ENCODE measurements at places on chromosomes 5 and 9.

- DNase-seq, result no peak
These were observed 28.9 kb downstream of the HABP4 start for GRCh38 chr9:96478829-96479371.

GRCh38 chr5:146510559-146511125 lies 5.3 kb downstream of the GPR151 start:
- DNase-seq, result no peak

DNA sequence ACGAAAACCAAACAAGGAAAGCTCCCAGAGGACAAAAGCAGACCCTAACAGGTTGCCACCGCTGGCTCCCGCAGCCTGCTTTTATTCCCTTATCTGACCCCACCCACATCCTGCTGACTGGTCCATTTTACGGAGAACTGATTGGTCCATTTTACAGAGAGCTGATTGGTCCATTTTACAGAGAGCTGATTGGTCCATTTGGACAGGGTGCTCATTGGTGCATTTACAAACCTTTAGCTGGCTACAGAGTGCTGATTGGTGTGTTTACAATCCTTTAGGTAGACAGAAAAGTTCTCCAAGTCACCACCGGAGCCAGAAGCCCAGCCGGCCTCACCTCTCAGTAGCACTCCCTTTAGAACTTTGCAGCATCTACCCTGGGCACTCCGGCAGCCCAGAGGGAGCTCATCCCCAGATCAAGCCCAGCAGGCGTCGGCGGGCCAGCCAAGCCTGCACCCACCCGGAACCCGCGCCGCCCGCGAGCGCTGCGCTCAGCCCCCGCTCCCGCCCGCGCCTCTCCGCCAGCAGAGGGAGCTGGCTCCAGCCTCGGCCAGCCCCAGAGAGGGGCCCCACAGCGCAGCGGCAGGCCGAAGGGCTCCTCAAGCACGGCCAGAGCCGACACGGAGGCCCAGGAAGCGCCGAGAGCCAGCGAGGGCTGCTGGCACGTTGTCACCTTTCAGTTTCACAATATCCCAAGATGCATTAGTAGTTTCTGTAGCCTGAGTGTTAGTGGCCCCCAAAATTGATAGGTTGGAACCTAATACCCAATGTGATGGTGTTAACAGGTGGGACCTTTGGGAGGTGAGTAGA lies 35.3 kb upstream of the CLPTM1L start:
- no peak for DNase-seq

- DNase-seq, result no peak
These were observed 9.6 kb downstream of the PALM2AKAP2 start for GRCh38 chr9:109789556-109789955.

- no peak for DNase-seq
These were observed at the start of gene MEGF10 for GRCh38 chr5:127290019-127290945. TSS of gene MEGF10 (plus strand) at chr5:127290796. CDS start at chr5:127331309, 40,513 bp downstream.

DNA sequence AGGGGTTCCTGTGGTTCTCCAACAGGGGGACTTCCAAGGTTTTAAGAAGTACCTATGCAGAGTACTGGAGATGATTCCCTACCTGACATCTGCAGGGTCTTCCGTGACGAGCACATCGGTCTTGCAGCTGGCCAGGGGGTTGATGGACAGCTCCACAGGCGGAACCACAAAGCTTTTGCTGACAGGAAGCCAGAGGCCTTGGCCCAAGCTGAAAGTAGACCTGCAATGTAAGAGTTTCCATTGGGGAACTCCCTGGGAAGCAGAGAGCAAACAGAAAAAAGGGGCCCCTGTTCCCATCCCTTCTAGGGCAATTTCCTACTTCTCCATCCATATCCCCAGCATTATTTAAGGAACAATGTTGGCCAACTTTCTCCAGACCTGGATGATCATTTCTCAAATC lies 288.0 kb downstream of the TRIM32 start:
- no peak for DNase-seq

GRCh38 chr9:113219969-113220368 lies 1.1 kb downstream of the FKBP15 start:
- no peak for DNase-seq

- no peak for DNase-seq
These were observed at the start of gene FAT2 for GRCh38 chr5:151591144-151591819. TSS of gene FAT2 (minus strand) at chr5:151591331. CDS start at chr5:151568931, 22,400 bp downstream.

DNA sequence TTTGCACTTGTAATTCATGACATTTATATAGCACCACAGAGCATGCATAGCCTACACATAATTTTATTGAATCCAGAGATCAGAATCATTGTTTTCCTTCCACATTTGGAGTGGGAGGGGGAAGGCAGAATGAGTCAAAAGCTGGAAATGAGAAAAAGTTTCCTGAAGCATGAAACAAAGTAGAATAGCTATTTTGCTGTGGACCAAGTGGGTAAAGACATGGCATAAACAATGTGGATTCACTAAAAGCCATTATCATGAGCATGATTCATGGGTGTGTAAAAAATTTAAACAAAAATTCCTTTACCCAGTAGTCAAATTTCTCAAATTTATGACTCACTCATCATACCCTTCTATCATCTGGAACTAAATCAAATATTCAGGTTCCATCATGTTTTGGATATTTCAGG lies 97.9 kb downstream of the YIPF5 start:
- DNase-seq, result no peak

GRCh38 chr5:40503439-40503838 lies 176.3 kb upstream of the PTGER4 start:
- DNase-seq, result no peak
